Stimulated activated CD4-positive, alpha-beta T cell treated with anti-CD3 and anti-CD28 coated beads, Interleukin-4, amount 100 ng/mL, for 1 hour (primary cell): ENCODE measurements at places on chromosomes 12 and 14.

DNA sequence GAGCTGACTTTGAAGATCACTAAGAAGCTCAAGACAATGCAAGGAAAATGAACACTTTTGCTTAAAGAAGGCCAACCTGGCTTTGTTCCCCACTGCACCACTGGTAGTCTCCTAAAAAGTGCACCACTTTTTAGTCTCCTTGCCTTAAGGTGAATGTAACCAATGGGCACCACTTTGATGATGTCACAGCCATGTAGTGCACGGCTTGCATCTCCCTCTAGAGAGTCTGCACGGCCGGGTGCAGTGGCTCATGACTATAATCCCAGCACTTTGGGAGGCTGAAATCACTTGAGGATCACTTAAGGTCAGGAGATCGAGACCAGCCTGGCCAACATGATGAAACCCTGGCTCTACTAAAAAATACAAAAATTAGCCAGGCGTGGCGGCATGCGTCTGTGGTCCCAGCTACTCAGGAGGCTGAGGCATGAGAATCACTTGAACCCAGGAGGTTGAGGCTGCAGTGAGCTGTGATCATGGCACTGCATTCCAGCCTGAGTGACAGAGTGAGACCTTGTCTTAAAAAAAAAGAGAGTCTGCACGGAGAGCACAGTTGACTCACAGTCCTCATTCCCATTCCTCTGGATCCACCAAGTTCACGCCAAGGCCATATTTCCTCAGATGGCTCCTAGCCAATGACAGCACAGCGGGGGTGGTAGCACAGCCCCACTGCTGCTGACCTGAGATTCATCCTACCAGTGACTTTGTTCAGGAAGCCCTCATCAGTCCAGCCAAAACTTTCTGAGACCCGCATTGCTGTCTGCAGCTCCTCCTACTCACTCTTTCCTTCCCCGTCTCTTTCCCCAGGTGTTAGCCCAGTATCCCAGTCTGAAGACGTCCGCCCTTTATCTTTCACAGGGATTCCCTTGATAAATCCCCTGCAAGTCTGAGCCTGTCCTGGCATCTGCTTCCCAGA lies 16.5 kb upstream of the IFT81 start:
- DNase-seq: no peak

DNA sequence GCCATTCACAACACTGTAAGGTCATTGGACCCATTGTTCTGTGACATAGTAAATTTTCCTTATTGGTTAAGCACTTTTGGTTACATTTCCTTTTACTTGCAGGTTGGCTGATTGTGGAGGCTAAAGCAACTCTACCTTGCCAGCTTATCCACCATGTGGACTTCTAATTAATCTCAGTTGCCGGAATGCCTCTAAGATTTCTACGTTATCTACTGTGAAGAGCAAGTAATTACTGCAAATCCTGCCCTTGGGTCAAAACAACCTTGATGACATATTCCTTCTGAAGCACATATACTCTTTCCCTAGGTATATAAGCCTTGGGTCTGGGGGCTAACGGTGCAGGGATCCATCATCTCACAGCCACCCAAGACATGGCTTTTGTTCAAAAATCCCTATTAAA lies 19.5 kb upstream of the MORN3 start:
- DNase-seq: no peak

- no peak for DNase-seq
Observed at GRCh38 chr12:42426746-42427145, 100.8 kb downstream of the PPHLN1 start.

DNA sequence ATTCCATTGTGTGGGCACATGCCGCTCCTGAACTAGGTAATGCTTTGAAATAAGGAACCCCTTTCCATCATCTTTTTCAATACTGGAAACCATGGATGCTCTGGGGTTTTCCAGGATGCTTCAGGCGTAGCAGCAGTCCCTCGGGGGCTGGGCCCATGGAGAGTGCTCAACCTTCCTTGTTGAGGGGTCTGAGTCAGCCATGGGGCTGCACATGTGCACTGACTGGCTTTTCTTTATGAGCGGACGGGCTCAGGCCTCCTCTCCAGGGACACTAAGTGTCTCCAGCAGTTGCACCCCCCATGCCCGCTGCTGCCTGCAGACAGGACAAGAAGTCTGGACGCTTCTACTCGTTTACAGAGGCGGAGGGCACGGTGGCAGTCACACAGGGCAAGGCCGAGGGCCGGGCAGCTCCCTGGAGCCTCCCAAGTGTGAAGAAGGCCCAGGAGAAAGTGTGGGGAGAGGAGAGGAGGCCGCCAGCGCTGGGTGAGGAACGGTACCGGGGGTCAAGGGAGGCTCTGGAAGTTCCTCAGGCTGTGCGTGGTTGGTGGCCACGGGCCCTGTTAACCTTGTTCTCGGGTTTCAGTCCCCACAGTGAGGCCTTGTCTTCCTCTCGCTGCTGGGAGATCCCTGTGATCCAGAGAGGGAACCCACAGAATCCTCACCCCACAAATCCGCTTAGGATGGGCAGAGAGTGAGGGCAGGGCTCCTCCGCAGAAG lies 51.2 kb downstream of the TEAD4 start:
- no peak for DNase-seq

DNA sequence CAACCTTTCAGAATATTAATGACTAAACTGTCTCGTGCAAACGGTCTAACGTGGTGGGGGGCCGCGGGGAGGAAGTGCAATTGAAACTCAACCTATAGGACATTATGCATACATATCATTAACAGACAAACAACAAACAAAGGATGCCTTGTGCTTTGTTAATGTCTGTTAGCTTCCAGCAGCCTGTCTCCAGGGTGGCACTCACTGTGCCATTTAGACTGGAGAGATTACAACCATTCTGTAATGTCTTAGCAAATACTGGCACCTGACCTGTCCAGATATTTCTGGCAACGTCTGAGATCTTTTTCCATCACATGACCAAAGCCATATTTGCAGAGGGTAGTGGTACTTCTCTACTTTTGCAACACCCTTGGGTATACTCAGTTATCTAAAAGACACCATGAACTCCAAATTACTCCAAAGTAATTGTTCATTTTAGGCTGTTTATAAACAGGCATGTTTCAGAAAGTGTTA lies 11.6 kb downstream of the BHLHE41 start:
- no peak for DNase-seq

DNA sequence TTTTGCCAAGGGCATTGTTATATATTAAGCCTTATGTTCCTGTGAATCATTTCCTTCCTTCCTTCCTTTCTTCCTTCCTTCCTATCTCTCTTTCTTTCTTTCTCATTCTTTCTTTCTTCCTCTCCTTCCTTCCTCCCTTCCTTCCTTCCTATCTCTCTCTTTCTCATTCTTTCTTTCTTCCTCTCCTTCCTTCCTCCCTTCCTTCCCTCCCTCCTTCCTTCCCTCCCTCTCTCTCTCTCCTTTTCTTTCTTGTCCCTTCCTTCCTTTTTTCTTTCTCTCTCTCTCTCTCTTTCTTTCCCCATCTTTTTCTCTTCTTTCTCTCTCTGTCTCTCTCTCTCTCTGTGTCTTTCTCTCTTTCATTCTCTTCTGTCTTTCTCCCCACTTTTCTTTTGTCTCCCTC lies 226.6 kb downstream of the ETNK1 start:
- no peak for DNase-seq

GRCh38 chr12:101891462-101891971 lies 14.1 kb downstream of the DRAM1 start:
- DNase-seq: no peak

DNA sequence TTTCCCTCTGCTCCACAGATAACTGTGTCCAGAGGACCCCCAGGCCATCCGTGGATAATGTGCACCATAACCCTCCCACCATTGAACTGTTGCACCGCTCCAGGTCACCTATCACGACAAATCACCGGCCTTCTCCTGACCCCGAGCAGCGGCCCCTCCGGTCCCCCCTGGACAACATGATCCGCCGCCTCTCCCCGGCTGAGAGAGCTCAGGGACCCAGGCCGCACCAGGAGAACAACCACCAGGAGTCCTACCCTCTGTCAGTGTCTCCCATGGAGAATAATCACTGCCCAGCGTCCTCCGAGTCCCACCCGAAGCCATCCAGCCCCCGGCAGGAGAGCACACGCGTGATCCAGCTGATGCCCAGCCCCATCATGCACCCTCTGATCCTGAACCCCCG lies 201.3 kb upstream of the BCL2L14 start:
- DNase-seq: no peak

- DNase-seq: no peak
Observed at GRCh38 chr12:68888243-68888642, 44.7 kb downstream of the CPM start.

DNA sequence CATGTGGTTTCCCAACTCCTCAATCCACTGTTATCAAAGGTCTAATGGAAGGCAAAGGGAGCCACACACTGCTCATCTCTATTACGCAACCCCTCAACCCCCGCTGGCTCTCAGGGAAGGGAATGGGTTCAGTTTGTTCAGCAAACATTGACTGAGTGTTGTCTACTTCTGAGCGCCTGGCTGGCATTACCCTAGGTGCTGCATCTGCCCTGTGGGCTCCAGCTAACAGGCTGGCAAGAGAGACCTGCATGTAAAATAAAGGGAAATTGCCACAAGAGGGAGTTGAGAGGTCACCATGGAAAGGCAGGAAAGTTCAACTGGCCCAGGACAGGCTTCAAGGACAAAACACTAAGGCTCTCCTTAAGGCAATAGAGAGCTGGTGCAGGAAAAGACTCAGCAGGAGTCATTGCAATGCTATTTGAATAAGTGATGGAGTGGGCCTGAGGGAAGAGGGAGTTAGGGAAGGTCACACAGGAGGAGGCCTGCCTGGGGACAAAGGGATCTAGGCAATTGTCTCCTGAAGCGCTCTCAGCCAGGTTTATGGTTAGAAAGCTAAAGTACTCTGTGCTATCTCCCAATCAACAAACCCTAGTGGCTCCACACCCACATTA lies 5.5 kb upstream of the ZNF740 start:
- no peak for DNase-seq

GRCh38 chr12:102227954-102228353 lies 30.3 kb upstream of the PMCH start:
- DNase-seq: no peak

- DNase-seq: no peak
Observed at GRCh38 chr12:3680919-3681594, 71.9 kb downstream of the CRACR2A start.

DNA sequence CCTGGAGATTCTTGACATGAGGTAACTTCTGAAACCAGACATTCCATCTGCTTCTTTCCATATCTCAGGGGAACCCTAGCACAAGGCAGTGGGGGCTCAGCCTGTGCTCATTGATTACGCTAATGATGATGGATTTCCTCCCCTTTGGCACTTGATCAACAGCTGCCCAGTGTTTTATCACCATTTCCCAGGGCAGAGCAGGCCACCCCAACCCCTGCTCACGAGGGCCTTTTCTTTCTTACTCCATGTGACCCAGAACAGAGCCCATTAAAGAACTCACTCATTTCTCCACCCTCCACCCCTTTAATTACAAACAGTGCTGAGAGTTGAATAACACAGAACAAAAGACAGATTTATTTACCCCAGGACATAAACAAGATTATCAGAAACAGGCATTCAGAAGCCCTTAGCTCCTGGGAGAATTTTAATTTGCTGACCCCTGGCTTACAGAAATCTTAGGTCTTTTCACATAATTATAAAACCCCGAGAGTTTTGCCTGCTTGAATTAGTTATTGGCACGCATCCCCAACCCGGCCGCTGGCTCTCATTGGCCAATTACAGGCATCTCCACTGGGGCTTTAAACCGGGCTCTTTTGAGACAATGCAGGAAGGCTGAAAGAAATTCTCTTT lies 32.0 kb upstream of the CCDC60 start:
- no peak for DNase-seq

DNA sequence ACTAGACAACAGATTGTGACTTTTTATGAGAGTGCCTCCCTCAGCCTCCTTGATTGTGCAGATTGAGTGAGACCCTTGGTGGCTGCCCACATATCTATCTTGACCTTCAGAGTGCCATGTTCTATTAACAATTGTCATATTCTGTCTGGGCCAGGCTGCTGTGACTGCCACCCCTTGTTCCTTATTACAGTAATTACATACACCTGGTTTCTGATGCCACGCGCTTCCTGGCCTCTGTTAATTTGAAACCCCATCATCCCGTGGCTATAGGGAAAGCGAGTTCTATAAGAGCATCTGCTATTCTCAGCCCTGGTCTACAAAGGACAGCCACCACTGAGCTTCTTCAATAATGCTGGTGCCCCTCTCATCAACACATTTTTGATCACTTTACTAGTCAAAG lies 228.7 kb downstream of the PCNX1 start:
- DNase-seq: no peak

GRCh38 chr14:95318399-95319311 lies 1.1 kb downstream of the CLMN start:
- peak; percentile 7 for DNase-seq

DNA sequence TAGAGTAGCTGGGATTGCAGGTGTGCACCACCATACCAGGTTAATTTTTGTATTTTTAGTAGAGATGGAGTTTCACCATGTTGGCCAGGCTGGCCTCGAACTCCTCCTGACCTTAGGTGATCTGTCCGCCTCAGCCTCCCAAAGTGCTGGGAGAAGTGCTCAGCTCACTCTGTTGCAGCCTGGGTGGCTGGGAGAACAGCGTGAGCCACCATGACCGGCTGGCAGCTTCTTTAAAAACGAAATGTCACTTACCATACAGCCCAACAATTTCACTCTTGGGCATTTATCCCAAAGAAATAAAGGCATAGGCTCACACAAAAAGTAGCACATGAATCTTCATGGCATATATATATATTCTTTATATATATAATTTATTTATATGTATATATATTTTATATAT lies 4.7 kb upstream of the CFAP73 start:
- DNase-seq: no peak

DNA sequence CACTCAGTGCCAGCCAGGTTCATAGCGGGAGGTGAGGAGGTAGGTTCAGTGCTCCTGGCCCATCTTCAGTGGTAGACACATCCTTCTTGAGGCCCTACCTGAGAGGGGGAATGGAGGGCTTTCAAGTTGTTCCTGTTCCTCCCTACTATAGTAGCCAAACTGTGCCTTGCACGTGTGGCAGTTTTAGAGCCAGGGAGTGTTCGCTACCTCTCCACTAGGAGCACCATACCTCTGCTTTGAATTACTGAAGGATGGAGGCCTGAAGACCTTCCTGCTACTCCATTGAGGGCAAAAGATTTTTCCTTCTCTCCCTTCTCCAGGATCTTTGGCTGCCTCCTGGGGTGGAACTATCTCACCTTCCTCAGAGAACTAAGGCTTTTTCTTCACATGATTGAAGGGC lies 5.9 kb upstream of the ALG10 start:
- no peak for DNase-seq

GRCh38 chr14:91315844-91316267 lies 71.4 kb upstream of the GPR68 start:
- peak; percentile 73 for DNase-seq
